ENCODE measurements at places on chromosomes 2 and 18. TPM values are rescaled to one million over a fixed set of nuclear protein-coding genes. Genes with fewer than 3 reads are reported as not detected.

DNA sequence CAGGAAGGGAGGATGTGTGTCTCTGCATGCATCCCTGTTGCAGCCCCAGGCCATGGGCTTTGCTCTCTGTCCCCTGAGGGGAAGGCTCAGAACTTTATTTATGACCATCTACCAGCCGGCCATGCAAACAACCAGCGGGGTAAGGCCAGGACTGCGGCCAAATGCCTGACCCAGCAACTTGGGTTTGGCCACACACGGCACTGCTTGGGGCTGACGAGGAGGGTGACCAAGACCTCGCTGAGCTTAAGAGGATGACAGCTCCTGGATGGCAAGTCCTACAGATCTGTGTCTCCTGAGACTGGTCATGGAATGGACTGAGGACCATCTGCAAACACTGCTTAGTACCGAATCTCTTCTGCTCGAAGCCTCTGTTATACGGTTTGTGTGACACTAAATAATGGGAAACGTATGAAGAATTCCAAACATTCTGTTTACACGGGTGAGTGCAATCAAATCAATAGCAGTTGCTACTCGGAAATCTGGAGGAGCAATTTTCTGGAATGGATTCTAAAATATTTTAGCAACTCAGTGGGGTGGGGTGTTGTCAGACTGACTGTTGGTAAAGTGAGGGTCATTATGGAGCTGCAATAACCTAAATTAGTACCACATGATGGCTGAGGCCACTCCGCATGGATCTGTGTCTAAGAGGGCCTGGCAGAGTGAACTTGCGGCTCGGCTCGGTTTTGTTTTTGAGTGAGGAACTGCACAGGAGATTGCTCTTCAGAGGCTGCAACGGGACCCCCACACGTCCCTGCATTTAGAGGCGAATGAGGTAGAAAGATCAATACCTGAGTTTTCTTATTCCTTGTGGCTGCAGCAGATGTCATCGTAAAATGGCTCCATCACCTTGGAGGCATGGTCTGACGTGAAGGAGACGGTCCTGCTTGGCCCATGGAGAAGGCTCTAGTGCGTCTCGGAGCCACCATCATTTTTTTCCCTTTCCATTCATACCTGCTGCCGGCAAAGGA, 26.6 kb downstream of the TMEM18 start:
- DNase-seq = no peak

- DNase-seq = no peak
Measured at GRCh38 chr2:142722569-142722968, 154.9 kb upstream of the KYNU start.

DNA sequence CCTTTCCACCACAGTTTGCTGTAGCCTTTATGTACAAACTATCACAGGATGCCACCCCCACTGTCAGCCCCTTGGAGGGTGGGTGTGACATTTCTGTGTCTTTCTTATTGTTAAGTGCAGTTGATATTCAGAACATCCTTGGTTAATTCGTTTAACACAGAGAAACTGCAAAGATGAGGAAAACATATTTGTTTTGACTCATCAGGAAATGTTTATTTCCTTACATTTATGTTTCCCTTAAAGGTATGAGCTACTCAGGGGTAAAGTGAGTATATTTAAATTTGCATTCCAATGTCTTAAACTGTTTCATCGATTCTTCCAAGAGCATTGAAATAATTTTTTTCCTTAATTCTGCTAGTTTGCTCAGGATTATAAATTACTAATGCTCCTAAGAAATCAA, 243.4 kb downstream of the RDH14 start:
- DNase-seq = no peak

- no peak for DNase-seq
Measured at GRCh38 chr2:127893494-127893893, 7.7 kb upstream of the AMMECR1L start.

DNA sequence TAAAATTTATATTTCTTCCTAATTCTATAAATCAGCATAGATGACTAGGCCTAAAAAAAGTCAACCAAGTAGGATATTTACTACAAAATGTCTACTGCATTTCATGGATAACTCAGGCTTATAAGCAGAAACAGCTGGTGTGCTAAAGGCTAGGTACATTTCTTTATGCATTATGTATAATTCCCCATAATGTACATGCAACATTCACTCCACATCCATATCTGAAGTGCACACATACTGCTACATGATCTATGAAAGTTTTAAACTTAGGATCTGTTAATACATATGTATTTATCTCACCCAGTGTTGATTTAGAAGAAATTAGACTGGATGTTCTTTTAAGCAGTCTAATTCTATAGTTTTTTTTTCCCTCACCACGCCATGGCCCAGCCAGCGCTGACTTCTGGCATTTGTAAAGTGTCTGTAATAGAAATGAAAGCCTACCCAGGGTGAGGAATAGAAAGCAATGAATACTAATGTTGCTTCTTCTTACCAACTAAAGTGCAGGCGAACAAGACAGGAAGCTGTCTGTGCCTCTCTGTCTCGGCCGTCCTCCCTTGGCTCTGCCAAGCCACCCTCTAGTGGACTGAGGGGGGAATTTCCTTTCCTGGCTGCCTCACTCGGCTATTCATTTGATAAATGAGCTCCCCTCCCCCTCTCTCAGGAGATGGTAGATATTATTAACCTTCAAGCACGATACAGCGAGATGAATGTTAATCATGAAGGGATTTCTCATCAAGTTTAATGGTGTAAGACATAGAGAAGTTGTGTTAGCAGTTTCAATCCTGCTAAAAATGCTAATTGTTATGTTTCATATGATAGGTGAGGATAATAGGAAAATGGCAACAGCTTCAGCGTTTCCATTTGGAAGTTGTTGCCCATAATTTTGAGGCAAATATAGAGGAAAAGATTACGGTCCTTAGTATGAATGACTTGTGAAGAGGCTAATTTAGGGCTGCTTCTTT, 384.5 kb downstream of the MTX2 start:
- DNase-seq = peak; percentile 84

GRCh38 chr2:120825370-120826259, 89.9 kb downstream of the GLI2 start:
- peak; percentile 26 for DNase-seq

DNA sequence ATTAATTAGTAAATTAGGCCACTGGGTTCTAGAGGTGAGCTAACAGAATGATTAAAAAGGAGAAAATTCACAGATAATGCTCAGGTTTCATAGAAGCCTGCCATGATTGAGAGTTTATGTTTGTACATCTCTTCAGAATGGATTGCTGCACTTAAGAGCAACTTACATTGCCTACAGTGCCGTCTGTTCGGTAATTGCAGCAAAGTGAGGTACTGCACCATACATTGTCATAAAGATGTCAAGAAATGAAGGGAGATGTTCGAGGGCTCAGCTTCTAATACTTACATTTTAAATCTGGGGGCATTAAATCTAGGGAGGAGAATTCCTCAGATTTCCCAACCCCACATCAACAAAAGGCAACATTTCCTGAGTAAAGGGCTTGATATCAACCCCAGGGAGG, 976.2 kb upstream of the FANCL start:
- DNase-seq = no peak

- no peak for DNase-seq
Measured at GRCh38 chr2:204982303-204982702, 437.0 kb downstream of the PARD3B start.

DNA sequence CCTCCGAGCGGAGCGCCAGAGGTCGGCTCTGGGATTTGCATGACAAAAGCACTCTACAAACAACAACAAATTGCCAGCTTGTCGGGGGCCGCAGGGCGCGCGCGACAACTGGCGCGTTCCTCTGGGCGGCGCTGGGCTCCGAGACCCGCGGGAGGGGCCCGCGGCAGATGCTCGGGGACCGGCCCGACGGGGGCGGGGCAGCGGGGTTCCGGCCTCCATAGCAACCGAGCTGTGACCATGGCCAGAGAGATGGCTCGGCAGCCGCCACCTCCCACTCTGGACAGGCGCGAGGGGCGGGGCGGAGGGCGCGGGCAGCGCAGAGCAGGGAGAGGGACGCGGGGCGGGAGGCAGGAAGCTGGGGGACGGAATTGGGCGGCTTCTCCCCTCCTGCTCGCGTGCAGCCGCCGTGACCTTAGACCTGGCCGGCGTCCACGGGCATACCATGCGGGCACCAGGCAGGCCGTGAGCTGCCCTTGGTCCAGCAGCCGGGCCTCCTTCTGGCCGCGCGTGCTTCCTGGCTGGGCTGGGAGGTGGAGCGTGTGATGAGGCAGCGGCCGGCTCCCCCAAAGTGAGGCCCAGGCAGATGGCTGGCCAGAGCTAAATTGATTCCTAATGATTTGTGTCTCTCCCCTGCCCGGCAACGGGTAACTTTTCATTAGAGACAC, 171.5 kb downstream of the CELF4 start:
- DNase-seq = peak; percentile 89

GRCh38 chr2:134248913-134249312, 5.0 kb upstream of the MGAT5 start:
- no peak for DNase-seq

- DNase-seq = no peak
Measured at GRCh38 chr2:223767341-223767740, 70.0 kb downstream of the AP1S3 start.

- no peak for DNase-seq
Measured at GRCh38 chr2:190582736-190583506, 48.4 kb upstream of the NEMP2 start.

- DNase-seq = no peak
Measured at GRCh38 chr2:27587025-27587424, 4.2 kb downstream of the ZNF512 start.

DNA sequence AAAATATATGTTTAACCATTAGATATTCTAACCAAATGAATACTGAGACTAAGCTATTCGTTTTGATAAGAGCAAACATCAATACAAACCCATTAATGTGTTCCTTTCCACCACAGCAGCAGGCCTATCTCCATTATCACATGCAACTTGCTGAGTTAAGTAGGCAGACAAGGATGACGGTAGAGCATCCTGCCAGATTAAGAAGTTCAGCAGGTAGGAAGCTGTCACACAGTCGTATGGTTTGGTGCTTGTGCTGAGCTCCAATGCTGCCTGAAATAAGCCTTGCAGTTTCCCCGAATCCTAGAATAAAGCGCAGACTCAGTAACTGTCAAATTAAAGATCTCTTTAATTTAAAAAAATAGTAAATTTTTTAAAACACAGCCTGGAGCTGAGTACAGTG, 39.6 kb downstream of the THADA start:
- no peak for DNase-seq

GRCh38 chr2:23330214-23330613, 54.8 kb upstream of the KLHL29 start:
- DNase-seq = no peak

DNA sequence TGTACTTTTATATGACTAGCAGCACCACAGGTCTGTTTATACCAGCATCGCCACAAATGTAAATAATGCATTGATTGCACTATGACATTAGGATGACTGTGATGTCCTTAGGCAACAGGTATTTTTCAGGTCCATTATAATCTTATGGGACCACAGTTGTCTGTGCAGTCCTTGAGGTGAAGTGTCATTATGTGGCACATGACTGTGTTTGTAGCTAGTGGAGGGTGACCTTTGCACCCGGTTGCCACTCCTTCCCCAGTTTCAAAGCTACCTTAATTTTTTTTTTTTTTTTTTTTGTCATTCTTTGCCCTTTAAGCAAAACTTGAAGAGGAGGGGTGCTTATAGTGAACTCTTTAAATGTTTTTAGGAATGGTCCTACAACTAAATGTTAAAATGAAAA, 386.4 kb downstream of the THSD7B start:
- no peak for DNase-seq

The ZFP36L2 gene
- 62.6 TPM for total RNA-seq

The EVX2 gene
- not detected for total RNA-seq

The LRP1B gene
- 4.2 TPM for total RNA-seq

The MSTN gene
- total RNA-seq = 0.30 TPM
